ENCODE measurements at places on chromosomes 2 and 18. TPM values are rescaled to one million over a fixed set of nuclear protein-coding genes. Genes with fewer than 3 reads are reported as not detected.

DNA sequence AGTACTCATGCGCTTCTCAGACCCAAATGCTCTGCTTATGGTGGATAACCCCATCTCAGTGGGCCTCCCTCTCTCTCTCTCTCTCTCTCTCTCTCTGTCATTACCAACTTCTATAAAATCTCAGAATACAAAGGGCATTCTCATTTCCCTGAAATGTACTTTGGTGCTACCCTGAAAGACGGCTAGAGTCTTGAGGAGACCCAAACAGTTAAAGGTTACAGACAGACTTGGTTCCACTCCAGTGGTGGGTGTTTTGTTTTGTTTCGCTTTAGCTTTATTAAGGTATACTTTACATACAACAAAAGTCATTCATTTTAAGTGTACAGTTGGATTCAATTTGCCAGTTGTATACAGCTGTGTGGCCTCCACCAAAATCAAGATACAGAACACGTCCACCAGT, 60.9 kb downstream of the BCL11A start:
- no peak overlapping the region for H3K4me3 ChIP-seq
- H3K27me3 ChIP-seq: peaks cover 2% of the 10 kb centered on the region
- no peak for DNase-seq
- no peaks in the 10 kb centered on the region for H3K4me1 ChIP-seq
- H3K36me3 ChIP-seq: no peaks in the 10 kb centered on the region
- H3K27ac ChIP-seq: no peak overlapping the region

DNA sequence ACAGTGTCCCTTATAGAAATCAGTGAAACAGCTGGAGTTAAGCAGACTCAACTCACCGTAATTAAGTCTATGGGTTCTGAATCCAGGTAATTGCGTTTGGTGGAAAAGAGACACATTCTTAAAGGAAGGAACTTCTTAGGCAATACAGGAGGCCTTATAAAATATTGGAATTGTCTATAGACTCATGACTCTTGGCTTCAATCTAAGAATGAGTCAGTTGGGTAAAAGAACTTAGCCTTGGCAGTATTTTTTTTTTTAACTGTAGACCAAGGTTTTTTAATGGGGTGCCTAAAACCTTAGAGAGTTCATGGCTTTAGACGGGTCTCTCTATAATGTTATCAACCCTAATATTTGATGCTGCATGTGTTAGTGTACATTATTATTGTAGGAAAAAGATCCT, 47.6 kb downstream of the CCDC85A start:
- no peaks in the 10 kb centered on the region for H3K4me1 ChIP-seq
- DNase-seq: no peak
- H3K36me3 ChIP-seq: no peaks in the 10 kb centered on the region
- no peak overlapping the region for H3K27ac ChIP-seq
- no peak overlapping the region for H3K4me3 ChIP-seq

- no peaks in the 10 kb centered on the region for H3K4me1 ChIP-seq
- no peak overlapping the region for H3K4me3 ChIP-seq
- H3K36me3 ChIP-seq: peaks cover 8% of the 10 kb centered on the region
- H3K27ac ChIP-seq: no peak overlapping the region
- DNase-seq: no peak
- no peaks in the 10 kb centered on the region for H3K27me3 ChIP-seq
Observed at GRCh38 chr2:38836791-38837190, 38.9 kb downstream of the DHX57 start.

DNA sequence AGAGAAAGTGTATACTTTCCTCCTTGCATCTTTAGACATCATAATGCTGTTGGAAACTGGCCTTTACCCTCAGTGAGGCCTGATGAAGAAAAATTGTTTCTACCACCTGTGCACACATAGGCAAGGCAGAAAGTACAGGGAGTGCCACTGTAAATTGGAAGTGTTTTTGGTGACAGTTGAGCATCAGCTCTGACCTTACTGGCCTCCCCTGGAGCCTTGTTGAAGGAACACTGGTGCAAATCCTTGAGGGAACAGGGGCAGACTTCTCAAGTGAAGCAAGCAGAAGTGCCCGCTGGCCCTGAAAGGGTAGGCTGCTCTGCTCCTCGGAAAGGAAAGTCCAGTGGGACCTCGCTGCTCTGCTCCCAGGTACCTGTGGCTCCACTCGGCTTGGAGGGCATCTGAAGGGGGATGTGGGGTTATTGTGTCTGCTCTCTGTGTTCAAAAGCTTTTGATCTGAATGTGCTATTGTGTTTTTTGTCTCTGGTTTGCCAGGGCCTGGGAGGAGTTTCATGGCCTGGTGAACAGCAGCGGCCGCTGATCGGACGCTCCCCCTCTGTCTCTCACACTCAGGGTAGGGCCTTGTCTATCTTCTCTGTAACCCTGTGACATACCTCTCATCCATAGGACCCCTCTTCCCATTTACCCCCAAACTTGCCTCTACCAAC, 23.4 kb downstream of the EIF4E2 start:
- peaks cover 24% of the 10 kb centered on the region for H3K36me3 ChIP-seq
- no peak overlapping the region for H3K27ac ChIP-seq
- H3K27me3 ChIP-seq: no peaks in the 10 kb centered on the region
- DNase-seq: no peak

RIT2 gene
- total RNA-seq: not detected

LONRF2 gene
- total RNA-seq: 0.20 TPM

Measured in activated CD8-positive, alpha-beta T cell treated with anti-CD3 and anti-CD28 coated beads for 36 hours (primary cell).